LoVo (cell line): ENCODE measurements at places on chromosomes 16 and 17.

GRCh38 chr17:13283606-13284005 is 265.8 kb upstream of the ELAC2 start:
- DNase-seq, result no peak

DNA sequence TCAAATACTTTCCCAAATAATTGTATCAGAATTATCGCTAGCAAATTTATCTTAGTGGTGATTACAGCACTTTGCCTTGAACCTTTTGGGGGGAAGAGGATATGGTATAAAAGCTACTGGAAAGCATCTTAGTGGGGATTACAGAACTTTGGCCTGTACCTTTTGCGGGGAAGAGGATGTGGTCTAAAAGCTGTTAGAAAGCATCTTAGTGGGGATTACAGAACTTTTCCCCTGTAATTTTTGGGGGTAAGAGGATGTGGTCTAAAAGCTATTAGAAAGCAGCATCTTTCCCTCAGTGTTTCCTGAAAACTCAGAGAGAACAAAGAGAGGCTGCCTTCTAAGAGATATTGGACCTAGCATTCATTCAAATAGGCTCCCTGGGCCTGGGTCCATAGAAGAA is 4.1 kb downstream of the SLFN12 start:
- no peak for DNase-seq

- peak; percentile 42 for DNase-seq
These were observed 17.0 kb downstream of the CEP295NL start for GRCh38 chr17:78885956-78886355.

DNA sequence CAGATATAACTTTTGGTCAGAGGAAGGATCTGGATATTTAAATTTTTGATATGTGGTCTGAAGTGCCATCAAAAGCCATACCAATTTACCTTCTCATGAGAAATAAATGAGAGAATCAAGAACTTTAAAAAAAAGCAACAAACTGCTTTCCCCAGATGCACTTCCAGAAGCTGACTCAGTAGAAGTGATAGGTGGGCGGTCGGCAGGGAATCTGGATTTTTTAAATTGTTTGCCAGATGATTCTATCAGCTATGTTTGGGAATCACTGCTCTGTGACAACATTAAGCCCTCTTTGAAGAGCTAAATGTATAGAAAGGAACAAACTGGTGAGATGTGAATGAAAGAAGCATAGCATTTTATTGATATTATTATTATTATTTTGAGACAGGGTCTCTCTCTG is 19.2 kb downstream of the CDH3 start:
- no peak for DNase-seq

DNA sequence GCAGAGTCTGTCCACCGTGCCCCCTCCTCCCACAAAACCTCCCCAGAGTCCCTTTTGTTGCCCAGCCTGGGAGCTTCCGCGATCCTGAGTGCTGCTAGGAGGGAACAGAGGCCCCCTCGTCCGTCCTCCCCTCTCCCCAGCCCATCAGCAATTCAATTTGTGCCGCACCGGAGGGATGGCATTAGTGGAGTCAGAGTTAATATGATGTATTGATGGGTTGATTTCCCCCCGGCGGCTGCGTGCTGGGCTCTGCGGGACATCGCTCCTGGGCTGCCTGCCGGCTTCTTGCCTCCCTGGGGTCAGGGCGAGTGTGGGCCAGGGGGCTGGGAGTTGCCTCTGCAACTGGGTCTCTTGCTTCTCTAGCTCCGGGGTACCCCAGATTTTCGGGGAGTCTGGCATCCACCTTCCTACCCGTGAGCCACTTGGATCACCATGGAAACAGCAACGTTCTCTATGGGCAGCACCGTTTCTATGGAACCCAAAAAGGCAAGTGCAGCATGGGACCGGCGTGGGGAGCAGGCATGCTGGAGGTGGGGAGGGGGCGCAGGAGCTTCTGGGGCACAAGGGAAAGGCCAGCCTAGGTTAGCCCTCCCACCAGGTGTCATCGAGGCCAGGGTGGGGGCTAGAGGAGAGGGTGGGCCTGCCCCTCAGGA is 42.9 kb downstream of the BAHCC1 start:
- DNase-seq, result no peak

- no peak for DNase-seq
These were observed 98.5 kb upstream of the HS3ST4 start for GRCh38 chr16:25593260-25593659.

- no peak for DNase-seq
These were observed 579.3 kb upstream of the CDH8 start for GRCh38 chr16:62615526-62615925.

- DNase-seq, result no peak
These were observed 5.5 kb downstream of the KRT40 start for GRCh38 chr17:40978575-40979151.

- no peak for DNase-seq
These were observed 1171.5 kb upstream of the GOT2 start for GRCh38 chr16:59905606-59906005.

GRCh38 chr17:8121407-8121680 is 2.6 kb downstream of the HES7 start:
- no peak for DNase-seq

GRCh38 chr16:578870-579405 is 9.2 kb downstream of the PIGQ start:
- no peak for DNase-seq

DNA sequence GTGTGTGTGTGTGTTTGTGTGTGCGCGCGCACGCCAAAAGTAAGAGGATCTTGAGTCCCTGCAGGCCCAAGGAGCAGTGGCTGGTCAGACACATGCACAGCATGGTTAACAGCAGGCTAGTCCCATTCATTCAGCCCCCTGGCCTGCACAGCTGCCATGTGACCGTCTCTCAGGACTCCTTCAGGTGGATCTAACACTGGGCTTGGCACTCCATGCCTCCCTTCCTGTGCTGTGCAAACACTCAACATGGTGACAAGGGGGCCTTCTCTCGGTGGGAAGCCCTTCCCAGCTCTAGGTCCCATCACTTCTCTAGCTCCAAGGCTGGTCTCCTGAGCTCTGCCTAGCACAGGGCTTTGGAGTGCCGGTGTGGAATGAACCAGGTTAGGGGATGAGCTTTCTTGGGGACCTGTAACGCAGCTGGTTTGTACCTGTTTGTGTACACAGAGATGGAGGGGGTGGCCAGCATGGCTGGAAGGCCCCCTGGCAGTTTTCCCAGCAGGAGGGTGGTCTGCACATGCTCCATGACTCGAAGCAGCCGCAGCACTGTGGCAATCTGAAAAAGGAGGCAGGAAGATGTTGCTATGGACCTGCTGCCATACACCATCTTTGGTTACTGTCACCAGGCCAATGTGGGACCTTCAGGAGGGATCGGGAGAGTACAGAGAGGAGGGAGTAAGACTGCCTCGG is 69.4 kb upstream of the GCSH start:
- no peak for DNase-seq

DNA sequence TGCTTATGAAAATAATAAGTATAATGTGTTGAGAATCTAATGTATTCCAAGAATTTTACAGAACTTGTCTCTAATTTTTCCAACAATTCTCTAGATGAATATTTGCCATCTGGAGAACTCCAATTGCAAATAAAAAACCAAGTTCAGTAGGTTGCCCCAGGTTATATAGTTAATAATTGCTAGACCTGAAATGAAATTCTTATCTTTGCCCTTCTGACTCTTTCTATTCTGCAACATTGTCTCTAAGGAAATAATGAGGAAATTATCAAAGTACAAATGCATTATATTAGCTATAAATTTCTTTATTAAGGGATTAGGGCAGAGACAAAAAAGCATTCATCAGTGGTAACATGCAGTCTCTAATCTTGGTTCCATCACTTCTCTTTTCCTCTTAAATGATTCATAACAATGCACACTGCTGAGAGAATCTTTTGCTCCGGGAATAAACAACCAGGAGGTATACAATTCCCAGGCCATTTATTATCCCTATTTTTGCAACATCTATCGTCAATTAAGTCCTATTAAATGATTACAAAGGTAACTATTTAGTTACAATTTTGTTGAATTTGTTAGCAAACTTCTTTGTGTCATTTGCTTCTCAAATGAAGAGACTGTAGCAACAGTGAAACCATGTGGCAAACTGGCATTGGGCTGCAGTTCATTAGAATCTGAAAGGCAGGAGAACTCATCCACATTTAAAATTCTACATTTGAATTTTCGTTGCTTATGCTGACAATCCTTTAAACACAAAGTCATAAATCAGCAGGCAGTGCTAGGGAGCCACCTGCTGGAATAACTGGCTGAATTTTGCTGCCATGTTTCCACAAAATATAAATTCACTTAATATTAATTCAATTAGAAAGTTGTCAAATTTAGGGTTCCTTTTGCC is 349.6 kb downstream of the KIF2B start:
- DNase-seq, result peak; percentile 1

GRCh38 chr16:23976524-23976923 is 140.7 kb downstream of the PRKCB start:
- DNase-seq, result no peak

DNA sequence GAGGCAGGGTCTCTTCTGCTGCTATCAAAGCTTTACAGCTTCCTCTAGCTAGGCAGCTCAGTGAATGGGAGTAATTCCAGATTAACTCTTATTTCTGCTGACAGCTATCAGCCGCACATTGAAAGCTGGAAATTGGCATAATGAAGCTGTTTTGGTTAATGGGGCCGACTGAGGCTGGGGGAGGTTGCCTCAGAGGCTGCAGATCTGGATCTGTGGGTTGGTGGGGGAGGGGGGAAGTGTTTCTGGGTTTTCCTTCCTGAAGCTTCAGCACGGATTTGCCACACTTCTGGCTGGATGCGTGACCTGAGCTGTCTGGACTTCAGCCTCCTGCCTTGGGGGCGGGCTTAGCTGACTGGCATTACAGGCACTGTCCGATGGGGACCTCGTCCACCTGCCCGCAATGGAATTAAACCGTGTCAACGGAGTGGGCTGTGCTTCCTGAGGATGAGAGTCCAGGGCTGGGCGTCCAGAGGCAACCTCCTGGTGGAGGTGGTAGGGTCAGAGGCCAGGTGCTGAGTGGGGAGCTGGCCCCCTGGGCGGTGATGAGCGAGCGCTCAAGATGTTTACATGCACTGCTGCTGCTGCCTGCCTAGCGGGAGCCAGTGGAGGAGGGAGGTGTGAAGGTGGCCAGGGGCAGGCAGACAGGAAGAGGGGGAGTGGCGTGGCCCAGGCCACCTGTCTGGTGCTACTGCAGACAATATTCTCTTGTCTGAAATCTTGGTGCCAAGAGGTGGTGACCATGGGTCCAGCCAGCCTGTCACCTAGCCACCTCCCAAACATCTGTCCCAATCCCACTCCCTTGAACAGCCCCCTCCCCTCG is 6.7 kb upstream of the ABCC3 start:
- no peak for DNase-seq

DNA sequence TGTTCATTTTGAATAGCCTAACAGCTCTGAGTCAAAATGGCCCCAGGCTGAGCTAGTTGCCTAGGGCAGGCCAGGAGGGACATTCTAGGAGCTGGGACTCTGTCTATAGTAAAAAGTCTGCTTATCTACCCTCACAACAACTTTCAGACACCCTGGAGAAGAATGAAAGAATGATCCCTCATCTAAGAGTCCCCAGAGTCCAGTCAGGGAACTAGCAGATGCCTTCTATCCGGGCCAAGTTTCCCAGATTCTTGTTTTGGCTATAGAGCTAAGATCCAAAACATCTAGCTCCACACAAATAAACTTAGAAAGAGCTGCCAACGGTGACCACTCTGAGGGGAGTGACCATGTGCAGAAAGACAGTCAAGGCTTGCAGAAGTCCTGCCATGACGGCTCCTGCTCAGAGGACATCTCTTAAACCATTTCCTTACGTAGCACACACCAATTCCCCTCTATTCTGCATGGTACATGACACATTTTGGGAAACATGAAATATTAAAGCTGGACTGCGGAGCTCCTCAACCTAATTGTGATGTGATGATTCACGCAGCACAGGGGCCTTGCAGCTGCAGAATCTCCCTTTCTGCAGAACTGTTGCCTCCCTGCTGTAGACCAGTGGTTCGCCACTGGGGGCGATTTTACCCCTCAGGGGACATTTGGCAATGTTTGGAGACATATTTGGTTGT is 24.2 kb downstream of the FAM20A start:
- DNase-seq, result no peak

GRCh38 chr16:13733561-13733960 is 186.4 kb upstream of the ERCC4 start:
- no peak for DNase-seq

- DNase-seq, result no peak
These were observed 119.5 kb downstream of the SALL1 start for GRCh38 chr16:51031598-51031997.

GRCh38 chr17:43917348-43918025 is 10.2 kb upstream of the MPP2 start:
- DNase-seq, result no peak

DNA sequence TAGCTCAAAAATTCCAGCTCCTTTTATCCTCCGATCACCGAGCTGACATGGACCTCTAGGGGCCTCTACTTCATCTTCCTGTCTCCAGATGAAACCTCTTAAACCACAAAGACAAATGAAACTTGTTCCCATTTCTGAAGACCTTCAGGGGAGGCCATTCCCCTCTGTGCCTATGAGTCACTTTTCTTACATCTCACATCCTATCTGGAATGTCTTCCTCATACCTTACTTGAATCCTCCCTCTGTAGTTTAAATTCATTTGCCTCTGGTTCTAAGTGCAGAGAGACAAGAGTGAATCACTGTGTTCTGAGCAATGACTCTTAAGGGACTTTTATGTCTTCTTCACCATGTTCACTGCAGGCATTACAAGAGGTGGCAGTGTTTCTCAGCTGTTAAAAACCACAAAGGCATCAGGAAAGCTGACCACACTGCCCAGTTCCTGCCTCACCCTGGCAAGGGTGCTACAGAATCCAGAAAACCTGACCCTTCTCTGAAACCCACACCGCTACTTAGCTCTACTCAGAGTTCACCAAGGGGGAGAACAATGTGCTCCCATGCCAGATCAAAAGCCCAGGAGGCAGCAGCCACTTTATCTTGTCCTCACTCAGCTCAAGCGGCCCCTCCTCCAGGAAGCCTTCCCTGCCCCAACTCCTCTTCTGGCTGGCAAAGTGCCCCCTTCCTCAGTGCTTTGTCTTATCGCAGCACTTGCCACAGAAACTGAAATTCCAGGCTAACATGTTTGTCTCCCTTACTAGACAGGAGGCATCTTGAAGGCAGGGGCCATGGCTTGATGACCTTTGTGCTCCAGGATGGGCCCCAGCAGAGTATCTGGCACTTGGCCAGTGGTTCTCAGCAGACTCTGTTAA is 6.4 kb downstream of the CUEDC1 start:
- DNase-seq, result peak; percentile 89

DNA sequence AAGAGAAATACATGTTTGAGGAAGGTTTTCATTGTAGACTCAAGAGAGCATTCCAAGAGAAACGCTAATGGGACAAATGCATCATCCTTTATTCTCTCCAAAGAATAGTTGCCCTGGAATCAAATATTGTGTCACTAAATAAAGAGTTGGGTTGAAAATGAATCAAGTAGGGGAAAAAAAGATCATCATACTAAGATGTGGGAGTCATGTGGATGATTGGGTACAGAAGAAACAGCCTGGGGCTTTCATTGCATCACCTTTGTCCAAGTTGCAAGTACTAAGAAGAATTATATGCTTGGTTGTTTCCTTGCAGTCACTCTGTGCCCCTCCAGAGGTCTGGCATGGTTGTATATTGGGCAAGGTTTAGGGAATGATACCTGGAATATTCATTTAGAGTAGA is 658.9 kb downstream of the TOX3 start:
- DNase-seq, result no peak
